SHP77 treated with DMSO at 0.1 percent for 48 hours (cell line): ENCODE measurements at places on chromosomes 4 and X.

GRCh38 chr4:23938796-23939195 lies 48.9 kb upstream of the PPARGC1A start:
- DNase-seq = no peak

DNA sequence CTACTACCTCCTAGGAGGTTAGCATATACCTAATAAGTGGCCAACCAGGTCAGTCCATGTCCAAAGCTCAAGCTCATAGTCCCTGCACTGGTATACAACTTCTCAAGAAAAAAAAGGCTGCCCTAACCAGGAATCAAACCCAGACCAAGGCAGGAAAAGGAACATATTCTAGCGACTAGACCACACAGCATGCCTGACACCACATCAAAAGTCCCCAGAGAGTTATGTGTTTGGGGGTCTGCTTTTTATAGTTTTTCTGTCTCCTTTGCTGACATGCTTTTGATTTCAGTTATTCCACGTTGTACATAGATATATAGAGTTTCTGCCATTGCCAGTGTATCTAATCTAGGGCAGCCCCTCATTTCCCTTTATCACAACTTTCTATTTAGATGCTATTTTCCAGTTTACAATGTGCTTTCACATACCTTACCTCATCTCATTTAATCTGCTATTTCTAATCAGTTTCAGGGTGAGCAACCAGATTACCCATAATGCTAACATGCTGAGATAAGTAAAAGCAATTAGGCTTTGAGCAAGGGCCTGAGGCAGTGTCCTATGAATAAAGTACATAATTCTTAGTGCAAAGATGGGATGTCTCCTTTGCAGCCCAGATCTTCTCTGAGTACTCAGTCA lies 17.8 kb downstream of the ARHGEF6 start:
- no peak for DNase-seq

DNA sequence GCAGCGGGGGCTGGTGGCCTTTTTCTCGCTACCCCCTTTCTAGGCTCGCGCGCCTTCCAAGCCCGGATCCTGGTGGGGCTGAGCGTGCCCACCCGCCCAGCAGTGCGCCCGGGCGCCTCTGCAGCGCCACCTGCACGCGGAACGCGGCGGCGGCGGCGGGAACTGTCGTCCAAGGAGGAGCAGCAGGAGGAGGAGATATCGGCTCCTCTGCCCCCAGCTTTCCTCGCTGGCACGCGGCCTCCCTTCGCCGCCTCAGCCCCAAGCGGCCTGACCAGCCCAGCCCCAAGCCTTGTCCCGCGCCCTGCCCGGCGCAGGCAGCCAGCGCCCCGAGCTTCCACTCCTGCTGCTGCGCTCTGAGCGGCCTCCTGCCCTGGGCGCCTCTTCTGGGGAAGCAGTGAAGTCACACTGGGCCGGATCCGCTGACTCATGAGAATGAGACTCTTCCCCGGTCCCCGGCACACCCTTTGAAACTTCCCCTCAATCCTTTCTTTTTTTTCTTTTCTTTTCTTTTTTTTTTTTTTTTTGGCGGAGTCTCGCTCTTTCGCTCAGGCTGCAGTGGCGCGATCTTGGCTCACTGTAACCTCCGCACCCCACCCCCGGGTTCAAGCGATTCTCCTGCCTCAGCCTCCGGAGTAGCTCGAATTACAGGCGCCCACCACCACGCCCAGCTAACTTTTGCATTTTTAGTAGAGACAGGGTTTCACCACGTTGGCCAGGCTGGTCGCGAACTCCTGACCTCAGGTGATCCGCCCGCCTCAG lies 10.6 kb upstream of the ELF4 start:
- DNase-seq = no peak

DNA sequence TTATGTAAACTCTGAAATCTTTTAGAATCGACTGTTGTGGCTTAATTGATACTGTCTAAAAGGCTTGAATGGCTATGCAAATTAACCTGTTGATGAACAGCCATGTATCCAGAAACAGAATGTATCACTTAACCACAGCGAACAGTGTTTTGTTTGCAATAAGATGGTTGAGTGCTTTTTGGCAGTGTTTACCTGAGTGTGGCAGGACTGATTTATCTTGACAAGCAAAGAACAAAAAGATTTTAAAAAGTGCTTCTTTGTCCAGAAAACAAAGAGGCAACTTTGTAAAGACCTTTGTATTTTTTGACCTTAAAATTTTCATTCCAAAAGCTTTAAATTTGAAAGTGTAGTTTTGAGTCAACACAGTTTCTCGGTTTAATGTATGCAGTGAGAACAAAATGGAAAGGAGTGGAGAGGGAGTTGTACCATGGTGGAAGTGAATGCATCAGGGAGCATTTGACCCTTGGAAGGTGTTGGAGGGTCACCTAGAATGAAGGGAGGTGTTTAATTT lies 18.0 kb downstream of the ARHGAP10 start:
- no peak for DNase-seq

DNA sequence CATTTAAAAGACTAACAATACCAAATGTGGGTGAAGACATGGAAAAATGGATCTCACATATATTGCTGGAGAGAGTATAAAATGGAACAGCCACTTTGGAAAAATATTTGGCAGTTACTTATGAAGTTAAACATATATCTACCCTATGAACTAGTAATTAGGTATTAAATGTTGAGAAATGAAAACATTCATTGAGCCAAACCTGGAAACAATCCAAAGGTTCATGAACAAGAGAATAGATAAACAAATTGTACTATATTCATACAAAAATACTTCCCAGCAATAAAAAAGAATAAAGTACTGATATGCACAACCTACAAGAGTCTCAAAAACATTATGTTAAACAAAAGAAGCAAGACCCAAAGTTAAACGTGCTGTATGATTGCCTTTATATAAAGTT lies 4.0 kb upstream of the EGF start:
- no peak for DNase-seq

DNA sequence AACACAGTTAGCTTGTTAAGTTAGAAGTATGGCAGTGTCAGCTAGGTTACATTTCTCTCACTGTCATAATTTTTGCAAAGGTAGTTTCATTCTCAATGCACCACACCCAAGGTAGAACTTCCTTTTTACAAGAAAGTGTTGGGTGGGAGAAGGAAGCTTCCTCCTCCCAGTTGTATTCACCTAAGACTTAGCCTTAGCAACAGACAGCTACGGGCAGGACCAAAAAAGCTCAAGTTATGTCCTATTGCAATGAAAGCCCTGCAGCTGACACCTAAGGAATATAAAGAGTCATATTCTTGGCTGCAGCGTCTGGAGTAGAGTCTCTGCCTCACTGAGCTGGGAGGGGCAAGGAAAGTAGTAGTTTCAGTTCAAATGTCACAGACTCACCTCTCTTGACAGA lies 25.1 kb upstream of the PRDM8 start:
- DNase-seq = no peak

DNA sequence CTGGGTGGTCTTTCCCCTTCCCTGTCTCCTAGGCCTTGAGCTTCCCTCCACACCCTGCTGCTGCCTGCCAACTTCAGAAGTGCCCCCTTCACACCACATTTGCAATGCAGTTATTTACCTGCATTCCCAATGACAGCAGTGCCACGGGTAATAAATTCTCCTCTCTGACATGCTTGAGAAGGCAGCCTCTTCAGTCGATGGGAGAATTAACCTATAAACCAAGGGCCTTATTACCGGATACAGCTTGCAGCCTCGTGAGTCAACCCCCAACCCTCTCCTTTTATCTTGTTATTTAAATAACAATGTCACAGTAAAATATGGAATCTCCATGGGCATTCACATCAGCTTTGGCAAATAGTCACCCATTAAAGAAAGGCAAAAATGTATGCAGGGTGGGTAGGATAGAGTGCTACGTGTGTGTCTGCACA lies 34.7 kb upstream of the LGI2 start:
- DNase-seq = no peak

- DNase-seq = no peak
These were observed 180.6 kb downstream of the FMR1NB start for GRCh38 chrX:148161701-148162100.

DNA sequence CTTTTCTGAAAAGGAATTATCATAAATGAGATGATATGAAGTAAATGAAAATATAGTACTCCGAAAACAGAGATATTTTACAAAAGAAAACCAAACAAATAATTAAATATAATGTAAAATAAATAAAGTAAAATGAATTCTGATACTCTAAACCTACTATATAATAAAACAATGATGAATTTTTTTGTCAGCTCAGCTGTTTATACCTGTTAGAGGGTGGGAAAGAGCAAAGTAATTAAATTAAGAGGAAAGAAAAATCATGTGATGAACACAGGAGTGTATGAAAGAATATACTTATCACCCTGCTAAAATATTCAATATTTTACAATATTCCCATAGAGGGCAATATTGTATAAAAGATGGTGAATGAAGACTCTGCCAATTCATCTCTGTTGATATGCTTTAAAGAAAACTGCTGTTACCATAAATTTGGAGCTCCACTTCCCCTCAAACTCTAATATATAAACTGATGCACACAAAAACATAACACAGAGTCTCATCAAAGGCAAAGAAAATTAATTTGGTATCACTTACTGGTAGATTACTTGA lies 6.5 kb upstream of the NDST4 start:
- peak; percentile 56 for DNase-seq

DNA sequence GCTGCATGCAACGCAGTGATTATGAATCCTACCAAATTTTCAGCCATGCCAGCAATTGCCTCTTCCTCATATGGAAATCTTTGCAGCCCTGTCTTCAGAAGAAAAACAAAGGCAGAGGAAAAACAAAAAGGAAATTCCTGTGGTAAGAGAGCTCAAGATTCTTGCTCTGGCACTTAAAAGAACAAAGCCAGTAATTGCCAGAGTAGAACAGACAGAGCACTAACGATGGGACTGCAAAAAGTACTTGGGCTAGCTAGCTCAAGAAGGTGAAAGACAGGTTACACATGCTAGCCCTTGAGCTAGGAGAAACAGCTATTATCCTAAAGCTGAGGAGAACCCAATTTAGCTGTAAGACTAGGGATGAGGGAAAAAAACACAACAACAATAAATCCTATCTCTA lies 582.3 kb downstream of the KCNIP4 start:
- no peak for DNase-seq

DNA sequence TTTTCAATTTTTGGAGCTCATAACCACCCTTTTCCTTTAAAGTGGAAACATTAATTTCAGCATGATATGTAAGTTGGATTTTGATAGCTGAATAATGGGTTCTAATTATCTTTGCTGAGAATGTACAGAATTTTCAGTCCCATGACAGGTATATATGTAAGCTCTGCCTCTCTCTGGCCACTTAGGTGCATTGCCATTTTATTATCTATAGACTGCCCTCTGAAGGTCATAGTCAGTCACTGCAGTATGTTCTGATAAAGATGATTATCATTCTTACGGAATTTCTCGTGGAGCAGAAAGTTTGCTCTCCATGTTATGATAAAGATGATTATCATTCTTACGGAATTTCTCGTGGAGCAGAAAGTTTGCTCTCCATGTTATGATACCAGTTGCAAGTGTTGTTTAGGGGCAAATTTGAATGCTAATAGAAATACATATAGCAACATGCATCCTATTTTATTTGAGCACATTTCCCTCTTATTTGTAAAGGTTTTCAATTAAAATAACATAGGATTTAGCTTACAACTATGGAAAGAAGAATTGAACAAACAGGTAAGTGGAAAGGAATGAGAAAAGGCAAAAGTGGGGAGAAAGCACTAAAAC lies 10.4 kb downstream of the AFP start:
- peak; percentile 49 for DNase-seq

GRCh38 chr4:10006231-10006600 lies 15.1 kb downstream of the SLC2A9 start:
- no peak for DNase-seq

- no peak for DNase-seq
These were observed 15.5 kb downstream of the SMIM10L2A start for GRCh38 chrX:135436966-135437866.

DNA sequence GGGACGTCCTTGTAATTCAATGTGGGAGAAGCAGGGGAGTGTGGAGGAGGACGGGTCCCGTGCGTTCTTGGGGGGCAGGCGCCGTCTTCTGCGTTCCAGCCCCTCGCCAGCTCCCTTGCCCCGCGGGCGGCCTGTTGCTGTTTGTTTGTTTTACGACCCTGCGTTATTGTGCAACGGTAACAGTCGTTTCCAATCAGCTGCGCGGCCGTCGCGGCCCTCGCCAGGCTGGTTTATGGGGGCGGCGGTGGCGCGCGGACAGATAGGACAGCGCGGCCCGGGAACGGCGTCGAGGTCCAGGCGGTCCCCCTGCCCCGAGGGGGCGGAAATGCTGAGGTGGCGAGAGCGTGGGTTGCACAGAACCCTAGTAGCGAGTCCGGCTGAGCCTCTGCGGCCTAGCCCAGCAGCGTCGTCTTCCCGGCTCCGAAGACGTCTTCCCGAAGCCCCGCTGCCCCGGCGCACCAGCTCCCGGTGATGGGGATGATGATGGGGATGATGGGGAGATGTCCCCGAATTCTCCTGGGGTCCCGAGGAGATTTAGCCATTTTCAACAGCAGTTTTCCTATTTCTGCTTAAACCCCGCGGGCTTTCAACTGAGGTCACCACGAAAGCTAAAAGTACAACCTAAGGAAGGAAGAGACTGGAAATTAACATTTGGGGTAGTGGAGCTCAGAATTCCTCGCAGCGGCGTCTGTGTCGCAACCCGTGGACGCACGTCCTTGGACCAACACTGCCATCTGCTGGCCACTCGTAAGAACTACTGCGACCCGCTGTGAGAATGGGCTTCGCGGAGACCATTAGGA lies 4.8 kb downstream of the PDGFRA start:
- DNase-seq = peak; percentile 65

DNA sequence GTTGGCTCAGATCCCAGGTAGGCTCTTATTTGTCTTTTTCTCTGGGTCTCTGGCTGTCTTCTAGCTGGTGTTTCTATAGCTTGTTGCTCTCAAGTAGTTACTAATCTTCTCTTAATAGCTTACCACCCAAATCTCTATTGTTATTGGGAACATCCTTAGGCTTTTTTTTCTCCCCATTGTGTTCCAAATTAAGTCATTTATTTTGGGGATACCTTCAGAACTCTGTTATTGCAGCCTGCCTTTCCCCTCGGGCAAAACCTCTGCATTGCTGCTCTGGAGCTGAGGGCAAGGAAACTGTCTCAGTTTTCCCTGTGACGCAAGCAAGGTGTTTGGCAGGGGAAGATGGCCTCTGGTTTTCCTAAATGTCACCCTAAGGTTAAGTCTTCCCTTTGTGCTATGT lies 338.1 kb upstream of the ZCCHC13 start:
- no peak for DNase-seq

DNA sequence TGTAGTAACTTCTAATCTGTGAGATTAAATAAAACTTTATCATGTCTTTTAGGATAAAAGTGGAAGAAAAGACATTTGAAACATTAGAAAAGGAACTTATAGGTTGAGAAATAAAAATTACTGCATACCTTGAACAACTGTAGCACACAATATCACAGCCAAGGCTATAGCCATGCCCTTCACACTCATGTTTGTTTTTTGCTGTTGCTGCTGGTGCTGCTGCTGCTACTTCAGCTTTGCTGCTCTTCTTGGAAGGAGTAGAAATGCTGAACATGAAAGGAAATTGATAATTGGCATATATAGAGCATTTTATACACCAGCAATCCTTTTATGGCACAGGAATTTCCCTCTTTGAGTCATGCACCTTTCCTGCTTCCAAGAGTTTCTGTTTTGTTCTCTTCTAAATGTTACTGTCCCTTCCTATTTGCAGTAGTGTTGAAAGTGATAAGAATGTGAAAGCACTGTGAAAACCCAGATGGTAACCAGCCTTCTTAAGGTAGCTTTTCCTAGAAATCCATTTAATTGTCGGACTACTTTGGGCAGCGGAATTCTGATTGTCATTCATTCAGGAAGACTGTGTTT lies at the start of gene CXCL11:
Gene CXCL11, minus strand, starts transcription at position 272 of the 582 bp plus-strand sequence. Its CDS starts 83 bp downstream, at position 189.
- no peak for DNase-seq
